ENCODE measurements at places on chromosomes 5 and 9.

DNA sequence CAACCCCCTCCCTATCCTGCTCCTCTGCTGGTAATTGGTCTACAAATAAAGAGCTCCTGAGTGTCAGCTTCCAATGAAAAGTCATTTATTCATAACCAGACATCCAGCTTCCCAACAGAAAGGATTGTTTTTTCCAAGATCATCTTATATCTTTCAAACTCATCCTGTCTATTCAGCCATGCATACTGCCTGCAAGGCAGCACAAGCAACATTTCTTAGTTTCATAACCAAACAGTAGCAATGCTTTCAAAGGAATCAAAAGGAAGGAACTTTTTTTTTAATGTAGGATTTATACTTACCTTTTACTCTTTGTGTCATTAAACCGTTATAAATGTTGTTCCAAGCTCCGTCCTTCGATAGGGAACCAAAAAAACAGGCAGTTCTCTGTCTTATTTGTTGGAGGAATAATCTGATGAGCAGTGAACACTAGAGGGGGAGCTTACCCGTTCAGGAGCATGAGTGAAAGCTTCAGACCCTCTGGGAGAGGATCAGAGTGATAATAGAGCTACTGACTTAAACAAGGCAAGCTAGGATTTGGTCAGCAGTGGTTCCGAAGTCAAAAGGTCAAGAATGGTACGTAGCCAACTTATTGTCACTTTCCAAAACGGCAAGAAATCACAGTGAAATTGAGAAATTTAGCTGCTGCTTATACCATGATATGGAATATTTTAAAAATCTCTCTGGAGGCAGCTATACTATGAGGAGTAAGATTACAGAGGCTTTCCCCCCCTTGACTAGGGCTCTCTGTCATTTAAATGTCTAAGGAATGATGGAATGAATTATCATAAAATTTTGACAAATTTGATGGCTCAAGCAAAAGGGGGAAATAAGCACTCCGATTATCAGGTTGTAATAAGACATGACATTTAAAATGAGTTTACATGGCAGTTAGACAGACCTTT, 892.9 kb downstream of the NR2F1-AS1 start:
- DNase-seq, result peak; percentile 63

DNA sequence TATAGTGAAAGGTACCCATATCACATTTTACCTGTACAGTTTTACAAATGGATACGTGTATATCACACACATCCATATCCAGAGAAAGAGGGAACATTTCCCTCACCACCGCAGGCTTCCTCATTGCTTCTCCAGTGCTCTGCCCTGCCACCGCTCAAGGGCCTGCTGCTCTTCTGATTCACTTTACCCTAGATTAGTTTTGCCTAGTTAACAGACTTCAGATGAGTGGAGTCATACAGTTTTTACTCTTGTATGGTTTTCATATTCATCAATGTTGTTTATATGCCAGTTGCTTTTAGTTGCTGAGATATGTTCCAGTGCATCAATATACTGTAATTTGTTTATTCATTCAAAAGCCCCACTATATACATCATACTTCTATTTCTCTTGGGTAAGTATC, 53.9 kb upstream of the POMT1 start:
- DNase-seq, result no peak

- no peak for DNase-seq
Observed at GRCh38 chr9:450057-450456, 235.4 kb downstream of the DOCK8 start.

DNA sequence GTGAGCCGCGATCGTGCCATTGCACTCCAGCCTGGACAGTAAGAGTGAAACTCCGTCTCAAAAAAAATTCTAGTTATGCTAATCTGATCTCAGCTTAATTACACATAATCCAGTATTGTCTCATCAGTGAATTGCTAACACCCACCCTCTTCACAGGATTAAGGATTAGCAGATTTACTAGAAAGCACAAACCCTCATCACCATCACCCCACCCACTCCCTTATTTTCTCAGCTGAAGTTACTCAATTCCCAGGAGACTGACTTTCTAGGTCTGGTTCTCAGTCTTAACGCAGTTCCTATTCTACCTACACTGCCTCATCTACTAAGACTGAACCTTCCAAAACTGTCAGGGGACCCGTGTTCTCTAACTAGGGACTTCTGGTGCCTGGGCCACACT, 9.0 kb downstream of the TOR1B start:
- no peak for DNase-seq
